ENCODE measurements at places on chromosomes 12 and 14.

GRCh38 chr14:90674043-90674670, 142.1 kb downstream of the TTC7B start:
- DNase-seq, result no peak

DNA sequence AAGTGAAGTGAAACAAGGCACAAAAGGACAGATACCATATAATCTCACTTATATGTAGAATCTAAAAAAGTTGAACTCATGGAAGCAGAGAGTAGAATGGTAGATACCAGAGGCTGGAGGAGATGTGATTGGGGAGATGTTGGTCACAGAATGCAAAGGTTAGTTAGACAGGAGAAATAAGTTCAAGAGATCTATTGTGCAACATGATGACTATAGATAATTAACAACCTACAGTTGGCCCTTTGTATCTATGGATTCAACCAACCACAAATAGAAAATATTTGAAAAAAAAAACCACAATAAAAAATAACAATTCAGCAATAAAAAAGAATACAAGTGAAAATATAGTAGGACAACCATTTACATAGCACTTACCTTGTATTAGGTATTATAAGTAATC, 19.3 kb downstream of the CRADD start:
- DNase-seq, result no peak

DNA sequence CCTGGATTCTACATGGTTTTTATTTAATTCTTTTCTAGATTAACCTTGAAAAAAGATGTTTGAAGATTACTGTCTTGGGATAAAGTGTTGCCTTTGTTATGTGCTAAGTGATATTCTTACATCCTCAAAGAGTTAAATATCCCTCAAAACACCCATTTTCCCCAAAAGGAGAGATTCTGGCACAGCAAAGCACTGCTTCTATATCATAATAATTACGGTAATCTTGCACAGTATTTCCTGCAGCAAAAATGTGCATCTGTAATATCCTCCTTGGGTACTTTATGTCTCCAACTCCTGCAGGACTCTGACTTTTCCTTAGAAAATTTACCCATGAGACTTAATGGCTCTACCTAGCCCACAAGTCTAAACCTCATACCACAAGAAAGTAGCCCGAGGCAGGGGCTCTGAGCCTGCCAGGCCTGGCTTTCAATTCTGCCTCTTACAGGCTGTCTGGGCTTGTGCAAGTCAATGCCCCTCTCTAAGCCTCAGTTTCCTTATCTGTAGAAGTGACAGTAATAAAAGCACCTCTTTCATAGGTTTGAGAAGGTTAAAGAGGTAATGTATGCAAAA, 45.8 kb downstream of the SVOP start:
- DNase-seq, result no peak

DNA sequence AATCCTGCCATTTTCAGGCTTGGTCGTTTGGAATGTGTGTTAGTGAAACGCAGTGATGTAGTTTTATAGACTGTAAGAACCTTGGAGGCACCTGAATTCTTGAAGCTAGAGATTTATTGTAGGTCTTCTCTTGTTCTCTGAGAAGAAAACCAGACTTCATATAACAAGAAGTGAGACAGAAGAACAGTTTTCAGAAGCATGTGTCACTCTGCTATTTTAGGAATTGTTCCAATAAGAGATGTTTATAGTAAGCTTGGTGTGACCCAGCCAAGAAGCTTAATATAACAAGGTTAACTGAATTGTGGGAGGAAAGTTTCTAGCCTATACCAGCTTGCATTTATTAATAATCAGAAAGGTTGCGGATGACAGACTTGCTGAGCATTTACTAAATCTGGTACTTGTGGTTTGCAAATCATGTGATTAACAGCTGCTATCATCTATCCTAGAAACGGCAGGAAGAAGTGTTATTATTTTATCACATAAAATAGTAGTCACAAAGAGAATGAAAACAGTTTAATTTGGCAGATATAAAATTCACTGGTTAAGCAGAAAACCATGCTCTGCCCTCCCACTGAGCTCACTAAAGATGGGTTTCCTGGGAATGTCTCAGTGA, 49.2 kb upstream of the BCAT1 start:
- no peak for DNase-seq

GRCh38 chr12:124582108-124582424, 14.7 kb upstream of the NCOR2 start:
- DNase-seq, result no peak

- DNase-seq, result no peak
Measured at GRCh38 chr12:60992087-60992486, 1268.1 kb upstream of the USP15 start.

GRCh38 chr12:21823581-21823980, 49.1 kb upstream of the KCNJ8 start:
- no peak for DNase-seq

DNA sequence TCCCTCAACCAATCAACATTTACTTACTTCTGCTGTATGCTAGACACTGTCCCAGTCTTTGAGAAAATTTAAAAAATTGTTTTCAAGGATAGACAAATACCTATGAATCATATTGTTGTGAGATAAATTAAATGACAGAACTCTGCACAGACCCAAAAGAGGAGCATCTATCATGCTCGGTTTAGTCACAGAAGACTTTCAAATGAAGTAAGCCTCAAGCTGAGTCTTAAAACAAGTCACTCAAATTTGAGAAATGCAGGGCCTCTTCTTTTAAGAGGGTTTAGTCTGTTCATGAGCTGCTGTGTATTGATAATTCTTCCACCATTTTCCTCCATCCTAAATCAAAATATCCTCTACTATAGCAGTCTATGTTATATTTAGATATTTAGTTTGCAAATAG, 24.4 kb upstream of the COCH start:
- no peak for DNase-seq

- DNase-seq, result no peak
Measured at GRCh38 chr12:131529196-131530040, 181.5 kb upstream of the SFSWAP start.

GRCh38 chr14:103015426-103015825, 41.9 kb downstream of the CDC42BPB start:
- DNase-seq, result no peak

GRCh38 chr12:75257510-75257909, 47.9 kb upstream of the KCNC2 start:
- DNase-seq, result no peak

DNA sequence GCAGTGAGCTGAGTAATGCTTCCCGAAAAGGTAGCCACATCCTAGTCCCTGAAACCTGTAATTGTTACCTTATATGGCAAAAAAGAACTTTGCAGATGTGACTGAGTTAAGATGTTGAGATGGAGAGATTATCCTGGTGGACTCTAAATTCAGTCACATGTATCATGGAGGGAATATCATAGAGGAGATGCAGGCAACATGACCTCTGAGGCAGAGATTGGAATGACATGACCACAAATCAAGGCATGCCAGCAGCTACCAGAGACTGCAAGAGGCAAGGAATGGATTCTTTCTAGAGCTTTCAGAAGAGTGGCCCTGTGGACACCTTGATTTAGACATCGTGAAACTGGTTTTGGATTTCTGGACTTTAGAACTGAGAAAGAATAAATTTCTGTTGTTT, 18.5 kb downstream of the SLC38A6 start:
- DNase-seq, result no peak

DNA sequence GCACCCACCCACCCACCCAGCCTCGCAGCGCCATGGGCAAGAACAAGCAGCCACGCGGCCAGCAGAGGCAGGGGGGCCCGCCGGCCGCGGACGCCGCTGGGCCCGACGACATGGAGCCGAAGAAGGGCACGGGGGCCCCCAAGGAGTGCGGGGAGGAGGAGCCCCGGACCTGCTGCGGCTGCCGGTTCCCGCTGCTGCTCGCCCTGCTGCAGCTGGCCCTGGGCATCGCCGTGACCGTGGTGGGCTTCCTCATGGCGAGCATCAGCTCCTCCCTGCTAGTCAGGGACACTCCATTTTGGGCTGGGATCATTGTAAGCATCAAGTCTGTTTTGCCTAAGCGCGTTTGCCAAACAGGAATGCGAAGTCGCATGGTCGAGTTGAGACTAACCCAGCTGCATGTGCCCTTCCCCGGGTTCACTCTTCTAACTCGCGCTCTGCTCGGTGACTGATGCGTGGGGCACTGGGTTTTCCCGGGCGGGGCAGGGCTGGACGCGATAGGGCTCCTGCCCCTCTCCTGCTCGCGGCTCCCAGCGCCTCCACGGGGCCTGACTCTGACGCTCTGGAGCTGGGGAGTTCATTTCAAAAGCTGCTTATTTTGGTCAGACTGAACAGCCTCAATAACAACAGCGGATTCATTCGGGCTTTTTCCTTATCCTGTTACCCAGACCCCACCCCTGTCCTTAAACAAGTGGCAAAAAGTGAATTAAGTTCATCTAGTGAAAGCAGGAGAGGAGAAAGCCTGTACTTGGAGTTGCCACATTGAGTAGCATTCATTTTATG, 458 bp downstream of the SSPN start:
- no peak for DNase-seq

DNA sequence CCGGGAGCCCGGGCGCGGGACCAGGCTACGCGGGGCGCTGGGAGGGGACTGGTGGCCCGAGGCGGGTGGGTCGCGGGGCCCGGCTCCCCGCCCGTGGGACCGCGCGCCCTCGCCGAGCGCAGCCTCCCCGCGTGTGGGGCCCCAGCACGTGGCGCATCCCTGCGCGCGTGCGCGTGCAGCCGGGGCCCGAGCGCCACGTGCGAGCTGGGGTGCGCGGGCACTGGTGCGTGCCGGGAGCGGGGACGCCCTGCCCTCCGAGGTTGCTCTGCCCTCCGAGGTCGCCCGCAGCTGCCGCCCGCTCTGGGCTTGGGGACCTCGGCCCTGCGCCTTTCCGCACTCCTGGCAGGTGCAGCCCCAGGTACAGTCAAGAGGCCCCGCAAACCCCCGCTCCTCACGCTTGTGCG, 365 bp upstream of the CCDC88C start:
- no peak for DNase-seq

DNA sequence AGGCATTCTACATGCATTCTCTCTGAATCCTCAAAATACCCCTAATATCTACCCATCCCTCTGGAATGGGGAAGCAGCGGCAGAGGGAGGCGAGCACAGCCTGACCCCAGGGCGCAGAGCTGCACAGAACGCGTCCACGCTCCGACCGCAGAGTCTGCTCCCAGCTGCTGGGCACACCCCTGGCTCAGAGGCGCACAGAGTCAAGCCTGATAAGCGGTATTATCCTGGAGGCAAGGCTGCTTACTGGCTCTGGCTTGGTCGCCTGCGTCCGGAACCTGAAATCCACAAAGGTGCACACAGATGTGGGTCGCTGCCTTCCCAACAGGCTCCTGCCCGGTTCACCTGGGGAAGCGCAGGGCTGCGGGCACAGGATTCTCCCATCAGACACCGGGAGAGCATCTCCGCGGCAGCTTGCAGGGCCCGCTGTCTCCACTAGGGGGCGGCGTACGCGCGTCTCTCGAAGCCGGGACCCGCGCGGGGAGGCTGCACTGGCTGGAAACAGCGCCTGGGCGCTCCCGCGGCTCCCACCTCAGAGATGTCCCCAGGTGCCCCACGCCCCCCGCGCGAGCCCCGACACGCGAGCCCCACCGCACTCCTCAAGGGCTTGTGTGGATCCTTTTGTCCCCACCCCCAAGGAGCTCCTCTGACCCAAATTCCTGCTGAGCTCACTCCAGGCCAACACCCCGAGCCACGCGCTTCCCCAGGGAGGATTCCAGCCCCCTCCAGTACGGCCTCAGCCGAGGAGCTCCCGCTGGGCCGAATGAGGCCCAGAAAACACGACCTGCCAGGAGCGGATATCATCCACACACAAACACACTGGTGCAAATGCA, 120.1 kb upstream of the FZD10 start:
- DNase-seq, result no peak

GRCh38 chr14:76771437-76771980, 10.2 kb downstream of the VASH1 start:
- DNase-seq, result no peak

DNA sequence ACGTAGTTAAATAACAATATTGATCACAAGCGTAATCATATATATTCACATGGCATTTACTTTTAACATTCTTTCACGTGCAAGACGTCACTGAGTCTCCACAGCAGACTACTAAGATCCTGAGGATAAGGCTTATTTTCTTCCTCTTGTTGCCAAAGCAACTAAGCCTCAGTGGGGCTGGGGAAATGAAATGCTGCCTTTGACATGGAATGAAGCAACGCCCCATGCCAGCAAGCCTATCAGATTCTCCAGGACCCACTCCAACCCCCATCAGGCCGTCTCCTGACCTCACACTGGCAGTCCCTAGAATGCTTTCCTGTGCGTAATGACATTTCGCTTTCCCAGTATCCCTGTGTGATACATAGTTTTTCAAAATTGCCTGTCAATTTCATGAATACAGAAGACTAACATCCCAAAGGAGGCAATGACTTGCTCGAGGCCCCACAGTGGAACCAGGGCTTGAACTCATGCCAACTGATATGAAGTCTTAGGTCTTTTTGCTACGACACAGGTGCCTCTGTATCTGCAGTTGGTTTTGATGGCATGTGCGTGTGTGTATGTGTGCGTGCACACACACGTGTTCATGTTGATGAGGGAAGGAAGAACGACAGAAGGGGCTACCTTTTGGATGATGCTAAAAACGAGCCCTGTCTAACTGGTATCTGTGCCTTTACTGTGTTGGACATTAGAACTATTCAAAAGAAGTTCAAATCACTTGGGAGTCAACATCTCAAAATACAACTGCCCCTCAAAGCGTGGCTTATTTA, 239.1 kb downstream of the VRK1 start:
- DNase-seq, result no peak

DNA sequence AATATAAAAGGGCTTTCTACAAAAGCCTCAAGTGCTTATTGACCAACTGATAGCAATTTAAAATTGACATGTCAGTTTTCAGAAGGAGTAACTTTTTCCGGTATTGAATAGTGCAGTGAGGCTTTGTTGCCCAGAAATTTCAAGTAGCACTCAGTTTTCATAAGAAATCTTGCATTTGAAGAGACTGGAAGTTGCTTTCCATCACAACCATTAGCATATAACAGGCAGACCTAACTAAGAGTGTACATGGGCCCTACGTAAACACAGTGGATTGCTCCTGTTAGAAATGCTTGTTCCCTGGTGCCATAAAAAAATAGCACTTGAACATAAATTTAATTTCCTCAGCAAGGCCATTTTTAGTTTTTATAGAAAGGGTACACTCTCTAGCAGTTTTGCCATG, 117.9 kb downstream of the TMTC2 start:
- no peak for DNase-seq

- DNase-seq, result no peak
Measured at GRCh38 chr12:8734873-8735381, 37.1 kb downstream of the RIMKLB start.

- no peak for DNase-seq
Measured at GRCh38 chr12:48165089-48165981, 8.0 kb upstream of the ASB8 start.

DNA sequence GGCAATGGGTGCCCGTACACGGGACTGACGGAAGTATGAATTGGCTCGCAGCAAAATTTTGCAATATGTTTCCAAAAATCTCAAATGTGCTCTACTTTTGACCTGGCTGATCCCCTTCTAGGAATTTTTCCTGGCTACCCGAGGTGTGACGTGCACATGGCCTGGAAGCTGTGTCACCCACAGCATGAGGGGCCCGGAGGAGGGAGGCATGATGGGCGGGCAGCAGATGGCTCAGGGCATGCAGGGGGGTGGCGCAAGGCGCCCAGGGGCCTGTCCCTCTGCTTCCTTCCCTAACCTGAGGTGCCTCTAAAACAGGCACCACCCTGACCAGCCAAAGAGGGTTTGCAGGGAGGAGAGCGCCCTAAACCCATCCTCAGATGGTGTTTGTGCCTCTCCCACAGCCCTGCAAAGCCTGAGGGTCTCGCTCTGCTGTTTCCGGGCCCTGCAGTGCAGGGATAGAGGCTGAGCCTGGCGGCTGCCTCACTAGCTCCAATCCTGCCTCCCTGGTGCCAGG, 6.7 kb downstream of the GPR132 start:
- no peak for DNase-seq

- no peak for DNase-seq
Measured at GRCh38 chr12:67540920-67541624, 107.5 kb upstream of the DYRK2 start.

GRCh38 chr12:111445726-111446581, 40.2 kb downstream of the SH2B3 start:
- DNase-seq, result no peak

All from kidney epithelial cell (primary cell).